ENCODE measurements at places on chromosomes 5 and 9. TPM values are rescaled to one million over a fixed set of nuclear protein-coding genes. Genes with fewer than 3 reads are reported as not detected.

Gene STPG3
- 3.5 TPM for polyA plus RNA-seq

DNA sequence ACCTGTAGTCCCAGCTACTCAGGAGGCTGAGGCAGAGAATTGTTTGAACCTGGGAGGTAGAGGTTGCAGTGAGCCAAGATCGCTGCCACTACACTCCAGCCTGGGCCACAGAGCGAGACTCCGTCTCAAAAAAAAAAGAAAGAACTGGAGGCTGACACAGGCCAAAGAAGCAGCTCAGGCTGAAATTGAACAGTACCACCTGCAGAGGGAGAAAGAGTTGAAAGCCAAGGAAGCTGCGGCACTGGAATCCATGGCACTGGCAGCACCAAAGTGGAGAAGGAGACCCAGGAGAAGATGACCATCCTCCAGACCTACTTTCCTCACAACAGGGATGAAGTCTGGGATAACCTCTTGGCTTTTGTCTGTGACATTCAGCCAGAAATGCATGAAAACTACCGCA lies 11.3 kb upstream of the TMEM141 start:
- DNase-seq, result no peak

GRCh38 chr9:3997492-3997891 lies 302.4 kb downstream of the GLIS3 start:
- no peak for DNase-seq

Gene KIAA1958
- 11.0 TPM for polyA plus RNA-seq

DNA sequence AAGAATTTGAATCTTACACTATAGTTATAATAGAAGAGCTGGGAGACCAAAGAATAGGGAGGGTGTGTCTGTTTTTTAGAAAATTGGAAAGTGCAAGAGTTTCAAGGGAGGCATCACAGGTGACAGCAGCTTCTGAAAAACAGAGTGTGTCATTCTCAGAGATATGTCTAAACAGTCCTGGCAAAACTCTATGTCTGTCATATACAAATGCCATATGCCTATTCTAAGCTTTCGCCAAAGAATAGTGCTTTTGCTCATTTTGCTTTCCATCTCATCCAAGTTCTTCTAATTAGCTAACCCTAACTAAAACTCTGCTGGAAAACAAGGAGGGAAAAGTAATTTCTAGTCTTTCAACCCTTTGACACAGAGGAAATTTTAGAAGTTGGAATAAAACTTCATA lies 388.0 kb upstream of the TYRP1 start:
- DNase-seq, result no peak

DNA sequence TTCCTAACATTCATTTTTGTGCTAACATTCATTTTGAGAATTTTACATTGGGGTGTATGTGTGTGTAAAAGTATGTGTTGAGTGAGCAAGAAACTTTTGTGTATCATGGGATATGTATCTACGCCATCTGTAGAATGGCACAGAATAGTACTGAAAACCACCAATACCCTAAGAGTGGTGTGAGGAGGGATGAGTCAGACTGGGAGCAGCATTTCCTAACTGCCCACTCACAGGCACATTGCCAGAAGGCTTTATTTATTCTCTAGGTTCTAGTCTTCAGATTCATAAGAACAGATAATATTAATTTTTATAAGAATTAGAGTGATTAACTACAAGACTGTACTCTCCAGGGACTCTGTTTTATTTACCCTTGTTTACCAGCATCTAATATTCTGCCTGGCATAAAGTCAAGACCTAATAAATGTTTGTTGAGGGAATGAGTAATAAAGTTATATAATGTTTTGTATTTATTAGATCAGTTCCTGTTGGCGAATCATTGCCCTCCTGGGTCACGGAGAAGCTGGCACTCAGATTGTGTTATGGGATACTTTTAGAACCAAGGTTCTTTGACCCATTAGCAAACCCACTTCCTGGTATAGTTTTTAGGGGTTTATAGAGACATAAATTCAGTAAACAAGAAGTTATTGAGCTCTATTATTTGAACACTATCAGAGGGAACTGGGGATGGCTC lies 159.1 kb upstream of the PPP2R2B start:
- no peak for DNase-seq

Gene PCDHB13
- polyA plus RNA-seq, result 5.9 TPM

GRCh38 chr9:111910428-111910827 lies 13.8 kb downstream of the UGCG start:
- DNase-seq, result no peak

Gene SPAAR
- 2.0 TPM for polyA plus RNA-seq

- DNase-seq, result no peak
Observed at GRCh38 chr5:6659941-6660684, 26.9 kb downstream of the SRD5A1 start.

- DNase-seq, result no peak
Observed at GRCh38 chr9:5488221-5489008, 21.9 kb upstream of the PDCD1LG2 start.

Gene IGFBPL1
- 2.1 TPM for polyA plus RNA-seq

GRCh38 chr5:180389252-180390101 lies 36.3 kb upstream of the GFPT2 start:
- DNase-seq, result no peak

DNA sequence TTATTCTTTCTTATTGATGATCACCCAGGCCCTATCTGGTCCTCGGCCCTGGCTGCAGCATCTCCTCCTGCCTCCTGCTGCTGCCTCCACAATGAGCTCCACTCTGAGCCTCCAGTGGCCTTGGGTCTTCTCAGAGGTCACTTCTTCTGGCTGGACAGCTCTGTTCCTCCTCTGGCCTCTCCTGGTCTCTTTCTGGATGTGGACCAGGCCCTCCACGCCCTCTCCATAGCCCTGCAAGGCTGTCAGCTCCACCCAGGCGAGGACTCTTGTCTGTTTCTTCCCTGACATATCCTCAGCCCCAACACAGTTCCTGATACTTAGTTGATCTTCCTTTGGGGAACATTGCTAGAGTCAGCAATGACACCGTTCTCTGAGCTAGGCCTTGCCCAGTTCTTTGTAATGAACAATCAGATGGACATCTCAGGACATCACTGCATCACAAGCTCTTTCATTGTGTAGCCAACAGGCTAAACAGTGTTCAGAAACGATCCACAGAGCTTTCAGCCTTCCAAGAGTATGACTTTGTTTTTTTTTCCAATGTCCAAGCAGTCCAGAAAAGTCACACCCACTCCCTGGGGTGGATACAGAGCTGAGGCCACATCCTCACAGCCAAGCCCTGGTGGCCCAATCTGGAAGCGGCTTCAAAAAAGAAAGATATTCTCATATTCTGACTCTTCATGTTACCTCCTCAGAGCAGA lies 62.5 kb upstream of the DNAH5 start:
- no peak for DNase-seq

DNA sequence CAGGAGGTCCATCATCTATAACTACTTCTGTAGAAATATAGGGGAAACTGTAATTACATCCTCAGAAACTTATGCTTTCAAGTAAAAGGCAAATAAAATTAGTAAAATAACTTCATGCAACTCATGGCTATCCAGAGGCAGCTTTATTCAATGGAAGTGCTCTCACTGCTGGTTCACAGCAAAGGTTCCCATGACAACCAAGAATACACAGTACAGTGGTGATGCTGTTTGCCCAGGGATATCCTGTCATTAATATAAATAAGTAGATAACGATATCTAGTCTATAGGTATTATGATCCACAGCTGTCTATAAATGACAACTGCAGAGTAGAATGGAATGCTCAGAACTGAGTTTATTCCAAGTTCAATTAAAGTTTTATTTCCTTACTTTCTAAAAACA lies 390.3 kb downstream of the PDE4D start:
- DNase-seq, result no peak
